Neuronal stem cell (in vitro differentiated cells): ENCODE measurements at places on chromosomes 3 and 15.

DNA sequence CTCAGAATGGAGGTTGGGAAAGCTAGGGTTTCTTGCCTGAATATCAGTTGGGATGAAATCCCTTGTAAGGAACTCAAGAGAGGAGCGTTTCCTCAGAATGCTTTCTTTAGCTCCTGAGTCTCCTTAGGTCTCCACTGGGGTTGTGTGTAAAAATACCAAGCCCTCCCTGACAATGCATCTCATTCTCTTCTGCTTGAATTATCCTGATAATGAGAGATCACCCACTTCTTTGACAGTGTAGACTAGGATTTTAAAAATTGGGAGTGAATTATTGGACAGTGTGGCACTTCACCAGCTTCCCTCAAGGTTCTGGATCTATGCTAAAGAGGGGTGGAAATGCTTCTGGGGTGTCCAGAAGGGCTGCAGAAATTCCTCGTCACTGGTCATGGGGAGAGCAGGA, 41.8 kb upstream of the POLG start:
- no peak for DNase-seq

DNA sequence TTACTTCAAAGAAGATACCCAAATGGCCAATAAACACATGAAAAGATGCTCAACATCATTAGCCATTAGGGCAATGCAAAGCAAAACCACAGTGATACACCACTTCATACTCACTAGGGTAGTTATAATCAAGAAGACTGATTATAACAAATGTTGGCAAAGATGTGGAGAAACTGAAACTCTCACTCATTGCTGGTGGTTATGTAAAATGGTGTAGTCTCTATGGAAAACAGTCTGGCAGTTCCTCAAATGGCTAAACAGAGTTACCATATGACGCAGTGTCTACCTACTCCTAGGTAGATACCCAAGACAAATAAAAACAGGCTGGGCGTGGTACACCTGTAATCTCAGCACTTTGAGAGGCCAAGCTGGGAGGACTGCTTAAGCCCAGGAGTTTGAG, 3.5 kb upstream of the ZFAND6 start:
- DNase-seq: no peak

GRCh38 chr3:127207727-127208482, 15.0 kb downstream of the PRR23E start:
- no peak for DNase-seq

- DNase-seq: no peak
Observed at GRCh38 chr3:152299249-152299976, 30.7 kb downstream of the MBNL1 start.

- DNase-seq: no peak
Observed at GRCh38 chr15:72566973-72567372, 87.5 kb upstream of the GOLGA6B start.
